ENCODE measurements at places on chromosomes 12 and 14. TPM values are rescaled to one million over a fixed set of nuclear protein-coding genes. Genes with fewer than 3 reads are reported as not detected.

MIP gene
- total RNA-seq = not detected

PRIMA1 gene
- 0.29 TPM for total RNA-seq

SLCO1B3 gene
- total RNA-seq = 12.4 TPM

STK38L gene
- 11.6 TPM for total RNA-seq

CPNE8 gene
- total RNA-seq = 10.7 TPM

WBP11 gene
- total RNA-seq = 48.1 TPM

TMEM116 gene
- total RNA-seq = 6.6 TPM

ASB2 gene
- 0.67 TPM for total RNA-seq

P2RX7 gene
- total RNA-seq = not detected

ASIC1 gene
- total RNA-seq = 5.0 TPM

DNAI7 gene
- 0.18 TPM for total RNA-seq

CERS5 gene
- total RNA-seq = 25.6 TPM

P2RX2 gene
- not detected for total RNA-seq

ENDOU gene
- total RNA-seq = not detected

SERPINA9 gene
- total RNA-seq = not detected

IFNG-AS1 gene
- not detected for total RNA-seq

RNASE7 gene
- total RNA-seq = not detected

PRDM4 gene
- total RNA-seq = 20.1 TPM

CPNE6 gene
- 0.16 TPM for total RNA-seq

RBMS2 gene
- total RNA-seq = 10.0 TPM

KRT8 gene
- total RNA-seq = 4,500 TPM
